ENCODE measurements at places on chromosomes 12 and 14. TPM values are rescaled to one million over a fixed set of nuclear protein-coding genes. Genes with fewer than 3 reads are reported as not detected.

Gene ZNF891
- total RNA-seq: 7.3 TPM

Gene GRIP1
- total RNA-seq: 3.3 TPM

Gene CSRP2
- not detected for total RNA-seq

Gene BDKRB1
- total RNA-seq: not detected

Gene TGM1
- total RNA-seq: 16.1 TPM

GRCh38 chr12:48934312-48934706, 9.0 kb upstream of the FKBP11 start:
- DNase-seq: no peak

- DNase-seq: no peak
Measured at GRCh38 chr14:77761205-77761931, 412 bp upstream of the SNW1 start.

DNA sequence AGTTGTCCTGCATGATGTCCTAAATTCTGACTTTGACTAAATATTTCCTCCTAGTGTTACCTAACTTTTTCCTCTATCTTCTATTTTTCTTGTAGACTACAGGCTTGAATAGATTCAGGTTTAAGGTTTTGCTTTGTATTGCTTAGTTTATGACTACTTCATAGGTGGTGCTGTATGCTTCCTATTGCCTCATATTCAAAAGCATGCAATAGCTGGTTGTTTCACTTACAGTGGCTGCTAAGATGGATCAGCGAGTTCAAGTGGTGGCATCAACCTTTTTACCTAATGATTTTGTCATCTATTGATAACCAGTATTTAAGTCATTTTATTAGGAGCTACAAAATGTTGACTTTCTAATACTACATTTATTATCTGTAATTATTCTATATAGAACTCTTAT, 36.3 kb upstream of the BICD1 start:
- no peak for DNase-seq

- DNase-seq: no peak
Measured at GRCh38 chr12:14317362-14318146, 47.9 kb upstream of the ATF7IP start.

DNA sequence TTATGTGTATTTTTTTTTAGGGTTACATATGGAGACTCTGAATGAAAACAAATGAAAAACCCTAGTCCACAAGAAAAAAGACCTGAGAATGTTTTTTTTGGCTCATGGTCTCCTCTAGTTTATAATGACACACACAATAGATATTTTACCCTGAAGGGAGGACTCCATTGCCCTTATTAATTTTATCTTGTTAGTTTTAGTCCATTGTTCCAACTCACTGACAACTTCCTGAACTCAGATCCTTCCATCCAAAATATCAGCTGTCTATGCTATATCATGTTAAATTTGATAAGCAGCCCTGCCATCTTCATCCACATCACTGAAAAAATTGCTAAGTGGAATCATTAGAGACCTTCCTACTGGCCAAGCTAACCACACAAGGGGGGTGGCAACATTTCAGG, 232.1 kb downstream of the MON2 start:
- no peak for DNase-seq

GRCh38 chr12:72072592-72073212, 134.1 kb downstream of the TPH2 start:
- DNase-seq: no peak

Measured in CD4-positive, alpha-beta memory T cell (primary cell).